LNCaP clone FGC (cell line): ENCODE measurements at places on chromosomes 3 and 15.

DNA sequence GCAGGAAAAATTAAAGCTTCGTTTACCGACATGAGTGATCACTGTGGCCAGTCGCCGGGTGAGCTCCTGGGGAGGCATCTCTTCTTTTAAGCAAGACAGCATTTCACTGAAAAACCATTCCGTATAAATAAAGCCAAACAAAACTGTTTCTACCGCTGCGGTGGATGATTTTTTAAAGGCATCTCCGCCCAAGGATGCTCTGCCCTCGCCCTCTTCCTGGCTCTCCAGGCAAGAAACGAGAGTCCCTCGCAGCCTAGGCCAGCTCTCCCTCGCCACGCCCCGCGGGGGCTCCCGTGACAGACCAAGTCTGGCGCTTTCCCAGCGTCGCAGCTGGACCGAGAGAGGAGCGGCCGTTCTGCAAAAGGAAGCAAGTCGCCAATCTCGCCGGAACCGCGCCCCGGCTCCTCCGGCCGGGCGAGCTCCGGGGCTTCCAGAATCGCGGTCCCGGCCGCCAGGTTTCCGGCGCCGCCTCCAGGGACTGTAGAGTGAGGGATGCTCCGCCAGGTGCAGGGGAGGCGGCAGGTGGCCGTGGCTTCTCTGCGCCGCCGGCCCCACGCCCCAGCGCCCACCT is 458 bp downstream of the MCF2L2 start:
- DNase-seq, result no peak

DNA sequence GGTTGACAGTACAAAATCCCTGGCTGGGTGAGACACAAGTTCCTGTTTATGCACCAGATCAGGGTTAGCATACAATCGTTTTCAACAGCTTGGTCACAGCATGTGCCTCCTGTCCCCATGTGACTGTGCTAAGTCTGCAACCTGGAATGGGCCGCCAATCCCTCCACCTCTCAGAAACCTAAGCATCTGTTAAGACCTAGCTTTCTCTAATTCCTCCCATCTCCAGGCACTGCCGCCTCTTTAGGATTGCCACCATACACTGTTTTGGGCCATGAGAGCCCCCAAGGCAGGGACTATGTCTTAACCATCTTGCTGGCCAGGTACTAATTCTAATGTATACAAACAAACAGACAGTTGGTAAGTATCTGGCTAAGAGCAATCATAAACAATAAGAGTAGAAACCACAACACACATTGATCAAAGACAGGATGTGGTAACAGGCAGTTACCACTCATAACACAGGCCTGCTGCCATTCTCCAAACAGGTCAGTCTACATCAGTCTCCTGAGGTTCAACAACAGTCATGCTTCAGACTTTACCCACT is 25.6 kb downstream of the SEC22C start:
- DNase-seq, result no peak

DNA sequence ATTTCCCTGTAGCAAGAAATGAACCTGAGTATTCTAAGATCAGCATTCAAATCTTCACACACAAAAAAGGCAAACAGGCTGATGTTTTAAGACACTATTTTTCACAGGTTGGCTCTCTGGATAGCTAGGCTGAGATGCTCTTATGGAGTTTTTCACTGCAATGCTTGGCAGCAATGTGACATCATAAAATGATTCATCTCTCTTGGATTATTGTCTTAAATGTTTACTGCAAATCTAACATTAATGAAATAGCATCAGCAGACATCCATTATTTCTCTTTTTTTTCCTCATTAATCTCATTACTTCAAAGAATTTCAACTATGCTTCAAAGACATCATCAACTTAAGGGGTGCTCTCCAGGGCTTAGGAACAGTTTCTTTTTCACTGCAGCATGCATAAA is 23.6 kb upstream of the SSUH2 start:
- DNase-seq, result no peak

DNA sequence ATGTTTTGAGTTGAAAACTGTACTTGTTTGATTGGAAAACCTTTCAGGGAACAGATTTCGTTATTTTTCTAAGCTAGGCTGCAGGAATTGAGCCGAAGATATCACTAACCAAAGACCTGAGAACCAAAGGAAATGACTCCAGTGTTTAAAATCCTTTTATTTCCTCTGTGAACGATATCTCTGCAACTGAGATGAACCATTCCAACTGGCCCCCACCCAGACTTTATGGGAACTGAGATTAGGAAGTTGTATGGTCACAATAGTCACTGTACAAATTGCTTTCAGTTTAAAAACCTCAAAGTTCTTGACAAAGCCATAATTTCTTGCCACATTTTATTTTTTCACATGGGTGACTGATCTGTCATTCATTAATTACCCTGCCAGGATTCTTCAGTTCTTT is 232.4 kb downstream of the RBMS3 start:
- no peak for DNase-seq

GRCh38 chr3:30608598-30608947 is 2.2 kb downstream of the TGFBR2 start:
- DNase-seq, result no peak

GRCh38 chr3:181839039-181839915 is 127.6 kb downstream of the SOX2 start:
- peak; percentile 10 for DNase-seq

DNA sequence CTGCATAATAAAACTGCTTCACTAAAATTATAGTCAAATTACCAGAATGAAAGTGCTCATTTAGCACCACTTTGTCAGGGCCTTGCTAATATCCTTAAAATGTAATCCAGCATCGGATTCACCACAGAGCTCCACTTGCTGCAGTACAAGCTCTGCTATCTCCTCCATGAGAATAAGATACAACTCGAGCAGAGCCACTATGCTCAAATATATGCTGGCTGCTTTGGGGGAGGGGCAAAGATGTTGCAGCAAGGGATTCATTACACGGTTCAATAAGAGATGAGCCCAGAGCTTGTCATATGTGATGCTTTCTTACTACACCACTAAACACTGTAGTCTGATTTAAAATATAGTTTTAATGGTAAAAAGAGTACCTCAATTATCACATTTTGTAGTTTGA is 72.2 kb downstream of the DLG1 start:
- DNase-seq, result no peak

- DNase-seq, result no peak
These were observed 3.0 kb downstream of the PLSCR4 start for GRCh38 chr3:146247911-146248310.

DNA sequence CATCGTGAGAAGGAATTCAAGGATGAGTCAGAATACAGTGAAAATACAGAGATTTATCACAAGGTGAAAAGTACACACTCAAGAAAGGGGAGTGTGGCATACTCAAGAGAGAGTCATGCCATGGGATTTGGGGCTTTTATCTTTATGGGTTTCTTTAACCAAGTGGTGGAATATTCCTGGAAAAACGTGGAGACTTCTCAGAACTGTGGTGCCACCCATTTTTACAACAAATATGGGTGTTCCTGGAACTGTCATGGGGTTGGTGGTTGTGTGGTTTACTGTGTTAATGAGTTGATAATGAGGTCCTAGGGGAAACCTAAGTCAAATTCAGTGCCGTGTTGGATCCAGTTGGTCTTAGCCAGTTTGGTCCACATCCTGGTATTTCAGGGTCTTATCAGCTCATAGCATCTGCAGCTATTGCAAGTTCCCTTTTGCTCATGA is 497.2 kb downstream of the GABRG3 start:
- no peak for DNase-seq

DNA sequence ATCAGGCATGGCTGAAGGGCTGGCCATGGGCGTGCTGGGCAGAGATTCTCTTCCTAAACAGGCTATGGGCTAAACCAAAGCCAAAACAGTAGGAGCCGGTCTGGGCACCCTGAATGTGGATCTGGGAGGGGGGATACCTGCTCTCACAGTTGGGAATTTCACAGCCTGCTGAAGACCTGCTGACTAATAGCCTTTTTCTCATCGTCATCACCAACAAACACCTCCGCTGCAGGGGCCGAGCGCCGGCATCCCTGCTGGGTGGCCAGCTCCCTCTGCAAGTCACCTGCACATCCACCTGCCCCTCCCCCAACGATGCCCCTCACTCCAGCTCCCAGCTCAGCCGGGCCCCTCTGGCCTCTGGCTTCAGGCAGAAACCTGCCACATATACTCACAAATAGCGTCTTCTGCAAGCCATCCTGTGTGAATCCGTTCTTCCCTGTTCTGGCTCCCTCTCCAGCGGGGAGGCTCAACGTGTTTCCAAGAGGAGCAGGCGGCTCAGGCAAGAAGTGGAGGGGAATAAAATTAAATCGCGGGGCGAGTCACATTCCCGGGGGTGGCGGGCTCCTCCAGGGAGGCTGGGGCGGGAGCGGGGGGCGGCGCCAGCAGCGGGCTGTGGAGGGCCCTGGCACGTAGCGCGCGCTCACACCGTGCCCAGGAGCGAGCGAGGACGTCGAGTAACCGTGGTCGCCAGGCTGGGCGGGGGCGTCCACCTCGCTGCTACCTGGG is 466 bp downstream of the IQSEC1 start:
- no peak for DNase-seq

DNA sequence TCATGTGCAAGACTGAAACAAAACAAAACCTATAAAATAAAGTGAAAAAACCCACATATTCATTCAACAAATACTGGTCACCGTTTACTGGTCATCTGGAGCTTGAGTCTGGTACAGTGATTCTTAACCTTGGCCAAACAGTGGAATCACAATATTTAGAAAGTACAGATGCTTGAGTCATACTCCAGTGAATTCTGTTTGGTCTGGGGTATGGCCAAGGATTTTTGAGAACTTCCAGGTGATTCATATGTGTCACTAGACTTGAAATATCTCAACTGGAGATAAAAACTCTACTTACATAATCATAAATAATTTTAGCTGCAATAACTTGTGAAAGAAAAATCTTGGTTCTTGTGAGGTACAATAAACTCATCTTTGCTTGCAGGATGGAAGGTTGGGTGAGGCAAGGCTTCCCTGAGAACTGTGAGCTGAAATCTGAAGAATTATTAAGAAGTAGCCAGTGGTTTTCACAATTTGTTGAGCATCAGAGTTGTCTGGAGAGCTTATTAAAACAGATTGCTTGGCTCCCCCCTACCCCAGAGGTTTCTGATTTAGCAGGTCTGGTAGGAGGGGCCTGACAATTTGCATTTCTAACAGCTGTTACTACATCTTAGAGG is 9.6 kb downstream of the NEK11 start:
- DNase-seq, result no peak

- DNase-seq, result no peak
These were observed 145.2 kb upstream of the CBLB start for GRCh38 chr3:106013971-106014370.

DNA sequence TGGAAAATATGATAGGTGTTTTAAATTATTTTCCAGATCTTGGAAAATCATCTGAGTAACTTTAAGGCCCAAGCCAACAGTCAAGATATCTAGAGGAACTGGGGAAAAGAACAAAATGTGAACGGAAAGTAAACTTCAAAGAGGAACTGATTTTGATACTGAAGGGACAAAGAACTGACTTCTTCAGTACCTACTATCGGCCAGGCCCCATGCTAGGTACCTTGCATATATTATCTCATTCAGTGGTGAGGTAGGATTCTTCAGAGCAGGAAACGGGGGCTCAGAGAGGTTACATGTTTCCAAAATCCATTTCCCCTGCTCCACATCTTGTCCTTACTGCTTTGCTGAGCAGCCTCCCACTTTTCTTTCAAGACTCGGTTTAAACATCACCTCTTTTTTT is 9.8 kb upstream of the ZNF710 start:
- no peak for DNase-seq

- DNase-seq, result no peak
These were observed 172.0 kb downstream of the ITPR1 start for GRCh38 chr3:4665197-4665596.

GRCh38 chr3:128481438-128481942 is 11.5 kb downstream of the GATA2 start:
- no peak for DNase-seq

DNA sequence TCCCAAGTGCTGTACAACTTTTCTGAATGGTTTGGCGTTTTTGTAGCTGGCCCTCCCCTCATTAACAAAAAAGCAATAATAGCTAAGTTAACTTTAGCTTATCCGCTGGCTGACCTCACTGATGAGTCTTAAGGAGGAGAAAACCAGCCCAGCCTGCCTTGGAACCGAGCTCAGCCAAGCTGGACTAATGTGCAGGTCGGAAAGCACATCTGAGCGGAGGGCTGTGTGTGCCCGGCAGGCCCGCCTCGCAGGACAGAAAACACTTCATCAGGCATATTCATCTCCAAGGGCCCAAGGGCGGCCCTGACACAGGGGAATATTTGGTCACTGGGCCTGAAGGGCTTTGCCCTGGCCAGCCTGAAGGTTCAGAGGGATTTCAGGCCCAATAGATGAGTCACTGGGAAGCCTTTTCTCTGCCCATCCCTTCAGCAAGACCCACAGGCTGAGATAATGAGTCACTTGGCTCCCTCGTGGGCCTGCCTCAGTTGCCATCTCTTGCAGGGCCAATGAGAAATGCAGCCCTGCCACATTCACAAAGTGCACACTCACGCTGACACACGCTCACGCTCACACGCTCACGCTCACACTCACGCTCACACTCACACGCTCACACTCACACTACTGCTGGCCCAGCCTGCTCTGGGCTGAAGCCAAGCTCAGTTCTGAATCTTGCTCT is 75.1 kb downstream of the SLC12A8 start:
- no peak for DNase-seq

DNA sequence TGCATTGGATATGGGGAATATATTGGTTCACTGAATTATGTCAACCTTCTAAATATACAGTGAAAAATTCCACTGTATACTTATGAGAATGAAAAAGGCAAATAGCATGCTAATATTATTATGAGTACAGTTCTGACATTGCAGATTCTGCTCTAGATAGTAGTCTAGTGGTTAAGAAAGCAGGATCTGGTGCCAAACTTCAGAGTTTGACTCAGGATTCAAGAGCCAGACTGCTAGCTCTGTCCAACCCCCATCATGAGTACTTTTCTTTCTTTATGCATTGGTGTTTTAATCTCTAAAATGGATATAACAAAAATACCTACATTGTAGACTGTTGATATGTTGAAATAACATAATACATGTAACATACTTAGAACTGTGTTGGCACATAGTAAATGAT is 57.3 kb upstream of the PLSCR4 start:
- no peak for DNase-seq

DNA sequence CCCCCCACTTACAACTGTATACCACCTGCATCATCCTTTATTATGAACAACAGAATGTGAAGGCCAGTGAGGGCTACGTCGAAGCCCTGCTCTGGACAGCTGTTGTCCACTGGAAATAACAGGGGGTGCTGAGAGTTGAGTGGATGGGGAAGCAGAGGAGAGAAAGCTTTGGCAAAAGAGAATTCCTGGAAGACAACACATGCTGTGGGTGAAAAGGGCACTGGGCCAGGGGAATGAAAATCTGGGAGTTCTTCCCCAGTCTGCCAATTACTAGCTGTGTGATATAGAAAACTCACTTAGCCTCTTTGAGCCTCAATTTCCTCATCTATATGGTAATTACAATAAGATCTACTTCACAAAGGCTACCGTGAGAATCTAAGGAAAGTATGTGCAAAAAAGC is 40.7 kb downstream of the FSTL1 start:
- DNase-seq, result no peak

DNA sequence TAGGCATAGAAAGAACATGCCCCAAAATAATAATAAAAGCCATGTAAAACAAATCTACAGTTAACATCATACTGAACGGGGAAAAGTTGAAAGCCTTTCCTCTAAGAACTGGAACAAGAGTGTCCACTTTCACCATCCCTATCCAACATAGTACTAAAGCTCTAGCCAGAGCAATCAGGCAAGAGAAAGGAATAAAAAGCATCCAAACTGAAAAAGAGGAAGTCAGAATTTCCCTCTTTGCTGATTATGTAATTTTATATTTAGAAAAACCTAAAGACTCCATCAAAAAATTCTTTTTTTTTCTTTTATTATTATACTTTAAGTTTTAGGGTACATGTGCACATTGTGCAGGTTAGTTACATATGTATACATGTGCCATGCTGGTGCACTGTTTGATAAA is 661.6 kb upstream of the CBLB start:
- no peak for DNase-seq

- no peak for DNase-seq
These were observed 67.8 kb upstream of the ITGA11 start for GRCh38 chr15:68499620-68500312.
